Psoas muscle (tissue), 8 donors: ENCODE measurements at places on chromosomes 1 and 21. TPM values are rescaled to one million over a fixed set of nuclear protein-coding genes. Genes with fewer than 3 reads are reported as not detected.
A peak's percentile ranks its signal among the peaks of the same experiment; 100 is the strongest.

DNA sequence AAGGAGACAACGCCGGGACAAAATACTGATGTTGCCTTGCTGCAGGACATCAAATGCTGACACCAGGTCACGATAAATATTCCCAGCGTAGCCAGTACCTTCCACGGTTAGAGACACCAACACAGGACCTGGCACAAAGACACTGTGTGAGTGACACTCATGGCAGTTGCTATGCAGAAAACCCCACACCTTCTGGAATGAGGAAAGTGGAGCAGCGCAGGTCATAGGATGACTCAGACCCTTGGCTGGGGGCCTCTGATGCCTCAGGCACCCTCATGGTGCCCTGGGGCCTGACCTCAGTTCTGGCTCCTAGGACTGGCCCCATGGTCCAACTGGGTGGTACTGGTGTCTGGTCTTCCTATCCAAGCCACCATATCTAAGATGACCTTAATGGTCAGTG, 7.0 kb downstream of the DCST2 start:
- H3K36me3 ChIP-seq, result no peaks in the 10 kb centered on the region
- H3K27ac ChIP-seq, result no peak overlapping the region
- DNase-seq, result no peak
- no peak overlapping the region for H3K4me3 ChIP-seq
- no peaks in the 10 kb centered on the region for H3K4me1 ChIP-seq
- H3K27me3 ChIP-seq, result no peaks in the 10 kb centered on the region

DNA sequence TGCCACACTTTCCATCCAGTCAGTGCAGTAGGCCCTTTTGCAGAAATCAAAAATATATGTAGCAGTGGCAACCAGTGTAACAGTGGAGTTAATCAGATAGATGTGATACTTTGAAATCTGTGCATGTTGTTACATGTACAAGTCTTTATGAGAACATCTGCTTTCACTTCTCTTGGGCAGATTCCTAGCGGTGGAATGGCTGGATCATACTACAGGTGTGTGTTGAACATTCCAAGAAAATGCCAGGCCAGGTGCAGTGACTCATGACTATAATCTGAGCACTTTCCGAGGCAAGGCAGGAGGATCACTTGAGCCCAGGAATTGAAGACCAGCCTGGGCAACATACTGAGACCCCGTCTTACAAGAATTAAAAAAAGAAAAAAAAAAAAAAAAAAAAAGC, 55.3 kb downstream of the GNB1 start:
- no peak overlapping the region for H3K4me3 ChIP-seq
- DNase-seq, result no peak
- no peak overlapping the region for H3K27ac ChIP-seq
- peaks cover 20% of the 10 kb centered on the region for H3K36me3 ChIP-seq
- H3K4me1 ChIP-seq, result peaks cover 6% of the 10 kb centered on the region
- no peaks in the 10 kb centered on the region for H3K27me3 ChIP-seq

DNA sequence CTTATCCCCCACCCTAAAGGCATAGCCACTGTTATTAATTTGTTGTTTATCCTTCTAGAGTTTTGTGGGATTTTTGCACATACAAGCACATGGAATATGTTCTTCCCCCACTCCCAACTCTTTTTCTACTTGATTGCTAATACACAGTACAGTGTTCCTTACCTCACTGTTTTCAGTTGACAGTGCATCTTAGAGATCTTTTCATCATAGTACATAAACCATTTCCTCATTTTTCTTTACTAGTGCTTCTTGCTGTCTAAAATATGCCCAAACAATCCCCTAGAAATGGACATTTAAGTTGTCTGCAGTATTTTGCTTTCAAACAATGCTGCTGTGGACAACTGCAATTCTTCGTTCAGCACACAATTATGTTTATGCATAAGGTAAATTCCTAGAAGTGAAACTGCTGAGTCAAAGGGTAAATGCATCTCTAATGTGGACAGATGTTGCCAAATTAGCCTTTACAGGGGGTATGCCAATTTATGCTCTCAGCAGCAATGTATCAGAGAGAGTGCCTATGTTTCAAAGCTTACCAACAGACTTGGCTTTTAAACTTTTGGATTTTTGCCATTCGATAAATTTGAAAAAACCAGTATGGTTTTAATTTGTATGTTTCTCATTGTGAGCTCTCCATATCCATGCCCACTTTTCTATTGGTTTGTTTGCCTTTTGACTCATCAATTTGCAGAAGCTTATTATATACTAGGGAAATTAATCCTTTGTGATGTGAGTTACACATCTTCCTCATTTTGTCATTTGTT, 132.6 kb downstream of the MRPS6 start:
- no peak overlapping the region for H3K27ac ChIP-seq
- H3K4me1 ChIP-seq, result peaks cover 14% of the 10 kb centered on the region
- H3K27me3 ChIP-seq, result no peaks in the 10 kb centered on the region
- no peak for DNase-seq
- no peak overlapping the region for H3K4me3 ChIP-seq

GRCh38 chr1:37995751-37996345, 6.0 kb upstream of the SF3A3 start:
- no peaks in the 10 kb centered on the region for H3K27me3 ChIP-seq
- H3K4me1 ChIP-seq, result peaks cover 42% of the 10 kb centered on the region
- DNase-seq, result peak; percentile 93
- peaks cover 35% of the 10 kb centered on the region for H3K36me3 ChIP-seq

DNA sequence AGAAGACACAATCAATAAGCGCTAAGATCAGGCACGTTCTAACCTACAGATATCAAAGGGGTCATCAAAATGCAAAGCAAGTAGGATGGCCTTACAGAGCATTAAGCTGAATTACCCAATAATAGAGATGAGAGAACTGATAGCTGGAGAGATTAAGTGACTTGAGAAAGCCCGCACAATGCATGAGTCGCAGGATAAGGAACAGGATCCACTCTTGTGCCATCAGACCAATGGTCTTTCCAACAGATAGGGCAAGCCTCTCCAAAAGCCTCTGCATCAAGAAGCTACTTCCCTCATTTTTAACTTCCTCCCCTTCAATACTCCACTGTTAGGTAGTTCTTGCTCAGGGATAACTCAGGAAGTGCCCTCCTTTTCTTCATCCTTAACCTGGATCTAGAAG, 2.6 kb downstream of the CHML start:
- no peaks in the 10 kb centered on the region for H3K36me3 ChIP-seq
- H3K27me3 ChIP-seq, result no peaks in the 10 kb centered on the region
- H3K27ac ChIP-seq, result no peak overlapping the region
- H3K4me1 ChIP-seq, result peaks cover 8% of the 10 kb centered on the region
- H3K4me3 ChIP-seq, result no peak overlapping the region

DNA sequence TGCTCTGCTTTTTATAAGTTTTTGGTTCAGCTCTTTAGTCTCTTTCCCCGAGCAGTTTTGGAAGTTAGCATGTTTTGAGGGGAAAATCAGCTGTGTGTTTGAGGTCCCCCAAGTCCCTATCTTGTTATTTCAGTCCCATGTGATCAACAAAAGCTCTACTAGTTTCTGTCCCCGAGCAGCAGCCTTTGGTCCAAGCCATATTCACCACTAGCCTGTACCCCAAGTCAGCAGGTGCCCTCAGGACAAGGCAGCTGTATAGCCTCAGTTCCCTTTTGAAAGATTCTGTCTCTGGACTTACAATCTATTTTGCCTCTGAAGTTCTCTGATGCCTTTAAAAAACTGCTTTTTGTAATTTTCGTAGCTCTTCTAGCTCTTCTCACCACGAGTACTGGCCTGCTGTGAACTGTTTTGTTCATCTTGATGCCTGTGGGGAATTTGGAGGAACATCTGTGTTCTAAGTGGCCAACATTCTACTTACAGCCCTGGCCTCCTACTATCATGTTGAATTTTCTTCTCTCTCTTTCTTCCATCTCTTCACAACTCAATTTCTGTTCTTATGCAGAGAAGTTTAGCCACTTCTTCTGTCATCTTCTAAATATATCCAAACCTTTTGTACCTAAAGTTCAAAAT, 16.7 kb downstream of the UAP1 start:
- peaks cover 14% of the 10 kb centered on the region for H3K4me1 ChIP-seq
- DNase-seq, result no peak
- H3K27ac ChIP-seq, result no peak overlapping the region

DNA sequence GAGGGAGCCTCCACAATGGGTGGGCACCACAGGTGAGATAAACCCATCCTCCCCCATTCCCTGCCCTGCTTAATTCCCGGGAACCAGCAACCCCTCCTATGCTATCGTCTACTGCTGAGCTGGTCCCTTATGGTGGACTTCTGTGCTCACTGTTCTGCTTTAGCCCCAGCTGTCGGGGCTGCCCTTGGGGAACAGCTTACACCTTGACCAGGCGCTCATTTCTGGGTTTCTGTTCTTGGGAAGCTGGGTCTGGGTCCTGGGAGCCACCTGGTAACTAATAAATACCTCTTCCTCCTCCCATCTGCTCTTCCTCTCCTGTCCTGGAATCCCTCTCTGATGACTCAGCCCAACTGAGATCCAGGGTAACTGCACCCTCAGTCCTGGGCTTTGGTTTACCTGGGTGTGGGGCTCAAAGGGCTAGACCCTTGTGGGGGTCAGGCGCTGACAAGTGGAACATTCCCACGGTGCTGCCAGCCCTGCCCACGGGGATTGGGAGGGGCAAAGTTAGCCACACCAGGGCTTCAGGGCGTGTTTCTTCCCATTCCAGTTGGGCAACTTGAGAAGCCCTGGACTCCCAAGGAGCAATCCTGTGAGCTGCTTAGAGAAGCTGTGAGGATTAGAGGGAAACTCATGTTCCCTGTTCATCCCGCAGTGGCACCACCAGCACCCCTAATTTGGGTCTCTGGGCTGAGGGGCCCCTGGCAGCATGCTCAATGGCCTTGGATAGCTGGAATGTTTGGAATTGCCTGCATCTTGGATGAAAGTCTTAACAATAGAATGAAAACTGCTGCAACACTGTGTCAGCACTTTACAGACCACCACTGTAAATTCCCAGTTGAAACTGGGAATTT, 1.6 kb downstream of the PCAT6 start:
- no peaks in the 10 kb centered on the region for H3K36me3 ChIP-seq
- DNase-seq, result no peak
- H3K4me3 ChIP-seq, result no peak overlapping the region
- H3K27me3 ChIP-seq, result no peaks in the 10 kb centered on the region
- H3K27ac ChIP-seq, result no peak overlapping the region

- H3K4me1 ChIP-seq, result peaks cover 26% of the 10 kb centered on the region
- H3K4me3 ChIP-seq, result no peak overlapping the region
- H3K27me3 ChIP-seq, result no peaks in the 10 kb centered on the region
- peaks cover 3% of the 10 kb centered on the region for H3K36me3 ChIP-seq
- DNase-seq, result peak; percentile 55
Measured at GRCh38 chr1:22500471-22500870, 48.8 kb downstream of the ZBTB40 start.

DNA sequence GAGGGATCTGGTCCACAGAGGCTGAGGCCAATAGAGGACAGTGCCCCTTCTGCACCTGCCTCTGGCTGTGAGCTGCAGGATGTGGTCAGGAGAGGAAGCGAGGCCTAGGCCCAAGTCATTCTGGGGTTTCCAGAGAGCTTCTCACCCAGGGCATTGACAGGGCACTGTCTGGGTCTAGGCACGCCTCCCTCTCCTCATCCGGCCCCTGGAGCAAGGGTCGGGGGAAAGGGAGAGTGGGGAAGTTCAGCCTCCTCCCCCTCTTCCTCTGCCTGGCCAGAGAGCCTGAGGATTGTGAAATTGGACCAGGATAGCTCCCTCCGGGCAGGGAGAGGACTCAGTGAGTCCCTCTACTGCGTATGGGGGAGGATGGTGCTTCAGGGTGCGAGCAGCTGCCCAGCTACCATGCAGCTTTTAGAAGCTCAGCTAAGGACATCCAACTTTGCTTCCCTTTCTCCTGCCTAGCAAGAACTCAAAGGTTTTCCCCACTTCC, 6.3 kb upstream of the INAVA start:
- no peaks in the 10 kb centered on the region for H3K36me3 ChIP-seq
- no peak overlapping the region for H3K4me3 ChIP-seq
- H3K4me1 ChIP-seq, result peaks cover 11% of the 10 kb centered on the region
- no peak overlapping the region for H3K27ac ChIP-seq
- DNase-seq, result no peak

DNA sequence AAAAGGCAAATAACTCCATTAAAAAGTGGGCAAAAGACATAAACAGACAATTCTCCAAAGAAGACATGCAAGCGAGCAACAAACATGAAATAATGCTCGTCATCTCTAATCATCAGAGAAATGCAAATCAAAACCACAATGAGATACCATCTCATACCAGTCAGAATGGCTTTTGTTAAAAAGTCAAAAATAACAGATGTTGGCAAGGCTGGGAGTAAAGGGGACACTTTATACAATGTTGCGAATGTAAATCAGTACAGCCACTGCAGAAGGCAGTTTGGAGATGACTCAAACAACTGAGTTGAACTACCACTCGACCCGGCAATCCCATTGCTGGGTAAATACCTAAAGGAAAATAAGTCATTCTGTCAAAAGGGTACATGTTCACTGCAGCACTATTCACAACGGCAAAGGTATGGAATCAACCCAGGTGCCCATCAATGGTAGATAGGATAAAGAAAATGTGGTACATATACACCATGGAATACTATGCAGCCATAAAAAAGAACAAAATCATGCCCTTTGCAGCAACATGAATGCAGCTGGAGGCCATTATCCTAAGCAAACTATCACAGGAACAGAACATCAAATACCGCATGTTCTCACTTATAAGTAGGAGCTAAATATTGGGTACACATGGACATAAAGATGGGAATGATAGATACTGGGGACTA, 25.9 kb downstream of the TSPAN2 start:
- no peaks in the 10 kb centered on the region for H3K36me3 ChIP-seq
- no peak for DNase-seq
- no peaks in the 10 kb centered on the region for H3K27me3 ChIP-seq
- no peak overlapping the region for H3K4me3 ChIP-seq
- peak overlapping the region; percentile 36 for H3K27ac ChIP-seq

GRCh38 chr1:53084589-53084971, 22.6 kb downstream of the PODN start:
- H3K36me3 ChIP-seq, result no peaks in the 10 kb centered on the region
- H3K27ac ChIP-seq, result no peak overlapping the region
- no peak overlapping the region for H3K4me3 ChIP-seq
- H3K4me1 ChIP-seq, result no peaks in the 10 kb centered on the region
- DNase-seq, result no peak

DNA sequence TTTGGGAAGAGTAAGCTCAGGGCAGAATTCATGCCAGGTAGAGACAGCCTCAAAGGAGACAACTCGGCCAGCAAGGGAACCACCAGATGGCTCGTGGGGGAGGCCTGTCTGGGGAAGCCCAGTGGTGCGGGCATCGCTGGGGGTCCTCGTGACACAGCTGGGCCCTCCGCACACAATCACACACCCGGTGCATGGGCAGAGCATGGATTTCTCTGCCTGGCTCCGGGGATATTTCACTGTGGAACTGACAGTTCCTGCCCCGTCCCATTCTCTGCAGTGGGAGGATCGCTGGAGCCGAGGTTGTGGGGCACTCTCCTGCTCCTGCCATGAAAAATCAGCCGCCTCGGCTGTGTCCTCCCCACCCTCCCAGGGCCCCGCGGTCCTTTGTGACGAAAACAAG, 108.0 kb downstream of the CRYAA start:
- no peak overlapping the region for H3K4me3 ChIP-seq
- H3K36me3 ChIP-seq, result no peaks in the 10 kb centered on the region
- peak; percentile 5 for DNase-seq
- no peak overlapping the region for H3K27ac ChIP-seq

ALX3 gene
- total RNA-seq, result not detected

MPL gene
- total RNA-seq, result 0.11 TPM

DCDC2B gene
- not detected for total RNA-seq

AHCTF1 gene
- 23.1 TPM for total RNA-seq

PRRX1 gene
- total RNA-seq, result 61.4 TPM

UROD gene
- 68.7 TPM for total RNA-seq

PFKL gene
- total RNA-seq, result 30.7 TPM

CEP85 gene
- 52.5 TPM for total RNA-seq

IQCC gene
- 1.1 TPM for total RNA-seq

TGFB2 gene
- 5.1 TPM for total RNA-seq

SYT6 gene
- 0.10 TPM for total RNA-seq

GBP1 gene
- 4.1 TPM for total RNA-seq

TFF3 gene
- total RNA-seq, result 1.7 TPM

GFI1 gene
- total RNA-seq, result 0.17 TPM
